ENCODE measurements at places on chromosomes 12 and 14. TPM values are rescaled to one million over a fixed set of nuclear protein-coding genes. Genes with fewer than 3 reads are reported as not detected.

PZP gene
- total RNA-seq = 0.61 TPM

DNA sequence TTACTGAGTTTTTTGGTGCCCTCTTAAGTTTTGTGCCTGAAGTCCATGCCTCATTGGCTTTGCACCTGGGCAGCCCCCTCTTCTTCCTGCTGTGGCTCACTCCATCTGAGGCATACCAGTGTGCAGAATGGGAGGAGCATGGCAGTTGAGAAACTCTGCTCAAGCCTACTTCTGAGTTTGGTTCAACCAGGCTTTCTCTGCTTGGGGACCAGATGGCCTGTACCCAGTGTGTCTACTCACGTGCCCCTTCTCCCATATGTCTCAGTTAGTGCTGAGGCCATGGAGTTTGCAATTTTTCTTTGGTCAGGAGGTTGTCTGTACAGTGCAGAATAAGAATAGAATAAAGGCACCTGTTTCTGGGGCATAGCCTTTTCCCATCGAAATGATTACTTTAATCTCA lies 383.3 kb upstream of the DDHD1 start:
- DNase-seq = no peak

VRTN gene
- not detected for total RNA-seq

RGS6 gene
- 18.8 TPM for total RNA-seq

GPX2 gene
- not detected for total RNA-seq

CEP290 gene
- 7.1 TPM for total RNA-seq

GRCh38 chr12:42696406-42697149 lies 107.0 kb upstream of the PRICKLE1 start:
- peak; percentile 64 for DNase-seq

AKAP3 gene
- 2.8 TPM for total RNA-seq

GRCh38 chr12:64682572-64683277 lies 72.4 kb downstream of the RASSF3 start:
- peak; percentile 73 for DNase-seq

Measured in heart left ventricle (tissue), 16 donors.